ENCODE measurements at places on chromosomes 4 and X.

GRCh38 chr4:26873391-26874026, 12.9 kb downstream of the STIM2 start:
- no peak for DNase-seq

DNA sequence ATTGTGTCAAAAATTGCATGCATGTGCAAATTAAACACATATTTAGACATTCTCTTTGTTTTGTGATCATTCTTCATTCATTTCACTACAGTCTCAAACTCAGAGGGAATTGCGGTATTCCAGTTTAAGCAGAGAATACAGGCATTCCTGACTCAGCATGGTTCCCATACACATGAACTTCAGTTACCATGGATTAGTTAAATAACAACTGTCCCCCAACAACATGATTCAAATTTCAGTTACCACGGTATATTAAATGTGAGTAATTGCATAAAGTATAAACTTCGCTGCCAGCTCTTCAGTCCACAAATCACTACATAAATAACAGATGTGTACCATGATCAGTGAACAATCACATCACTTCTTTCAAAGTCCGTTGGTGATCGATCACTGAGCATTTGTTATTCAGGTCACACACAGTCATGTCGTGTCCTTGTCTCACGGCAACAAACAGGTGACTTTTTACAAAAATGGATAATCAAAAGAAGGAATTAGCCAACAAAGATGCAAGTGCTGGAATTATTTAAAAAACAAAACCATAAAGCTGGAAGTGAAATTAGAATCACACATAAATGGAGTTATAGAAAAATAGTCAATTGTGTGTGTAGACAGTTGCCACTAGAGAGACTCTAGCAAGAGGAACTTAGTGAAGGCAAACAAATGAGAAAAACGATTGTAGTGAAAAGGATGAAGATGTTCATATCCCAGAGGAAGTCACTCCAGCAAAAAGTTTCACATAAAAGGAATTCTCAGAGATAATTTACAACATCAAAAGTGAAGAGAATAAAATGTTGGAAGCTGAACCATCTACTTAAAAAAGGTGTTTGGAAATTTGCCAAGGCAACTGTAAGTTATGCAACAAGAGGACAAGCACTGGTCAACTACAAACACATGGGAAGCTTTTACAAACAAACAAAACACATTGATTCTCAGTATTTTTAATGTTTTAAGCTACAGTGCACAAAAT, 138.6 kb upstream of the SMARCAD1 start:
- DNase-seq, result no peak

- no peak for DNase-seq
Measured at GRCh38 chrX:78333521-78333920, 6.1 kb upstream of the CYSLTR1 start.

DNA sequence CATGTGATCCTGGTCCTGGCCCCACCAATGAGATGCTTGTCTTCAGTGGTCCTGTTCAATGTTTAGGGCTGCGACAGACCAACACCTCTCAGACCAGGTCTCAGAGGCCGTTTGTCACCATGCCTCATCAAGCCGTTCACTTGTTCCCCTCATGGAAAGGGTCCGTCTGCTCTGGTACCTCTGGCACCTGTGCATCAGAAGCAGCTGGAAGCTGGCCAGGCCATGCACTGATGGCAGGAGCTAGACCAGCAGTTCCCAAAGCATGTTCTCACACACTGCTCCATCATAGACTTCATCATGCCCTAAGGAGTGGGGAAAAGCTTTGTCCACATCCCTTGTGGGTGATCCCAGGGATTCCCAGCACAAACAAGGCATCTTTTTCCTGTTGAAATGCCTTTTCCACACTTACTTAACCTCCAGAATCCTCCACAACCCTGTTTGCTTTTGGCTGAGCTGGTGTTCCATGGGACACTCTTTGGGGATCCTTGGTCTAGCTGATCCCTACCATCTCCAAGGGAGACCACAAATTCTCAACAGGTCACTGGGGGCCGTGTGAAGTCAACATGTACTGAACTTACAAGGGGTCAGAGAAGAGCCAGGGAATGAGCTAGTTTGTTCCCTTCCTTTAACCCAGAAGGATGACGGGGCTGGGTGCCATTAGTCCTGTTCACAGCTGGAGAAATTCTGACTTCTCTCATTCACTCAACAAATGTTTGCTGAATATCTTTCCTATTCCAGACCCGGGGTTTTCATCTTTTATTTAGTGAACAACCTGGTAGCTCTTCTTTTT, 21.8 kb downstream of the SH3TC1 start:
- no peak for DNase-seq

GRCh38 chr4:185396724-185397385, at the start of gene ANKRD37:
TSS of gene ANKRD37 (plus strand) at chr4:185396841. CDS start at chr4:185396924, 83 bp downstream.
- DNase-seq, result no peak

GRCh38 chr4:182764137-182764536, 153.0 kb downstream of the DCTD start:
- no peak for DNase-seq

DNA sequence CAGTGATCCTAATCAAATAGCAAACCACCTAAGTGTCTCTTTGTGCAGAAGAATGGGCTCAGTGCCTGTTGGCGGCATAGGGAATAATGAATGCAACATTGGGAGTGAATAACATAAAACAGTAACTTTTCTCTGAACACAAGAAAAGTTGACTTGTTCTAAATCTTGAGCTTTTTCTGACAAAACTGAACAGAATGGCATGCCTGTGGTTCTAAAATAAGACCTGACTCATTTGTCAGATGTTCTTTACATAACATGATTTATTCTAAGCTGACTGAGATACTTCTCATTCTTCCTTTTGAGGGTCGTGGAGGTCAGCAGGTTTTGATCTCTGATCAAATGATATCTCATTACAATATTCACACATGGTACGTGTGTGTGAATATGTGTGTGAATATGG, 165.4 kb upstream of the WDR1 start:
- DNase-seq, result no peak

GRCh38 chr4:40916218-40916555, 166.4 kb downstream of the NSUN7 start:
- no peak for DNase-seq

DNA sequence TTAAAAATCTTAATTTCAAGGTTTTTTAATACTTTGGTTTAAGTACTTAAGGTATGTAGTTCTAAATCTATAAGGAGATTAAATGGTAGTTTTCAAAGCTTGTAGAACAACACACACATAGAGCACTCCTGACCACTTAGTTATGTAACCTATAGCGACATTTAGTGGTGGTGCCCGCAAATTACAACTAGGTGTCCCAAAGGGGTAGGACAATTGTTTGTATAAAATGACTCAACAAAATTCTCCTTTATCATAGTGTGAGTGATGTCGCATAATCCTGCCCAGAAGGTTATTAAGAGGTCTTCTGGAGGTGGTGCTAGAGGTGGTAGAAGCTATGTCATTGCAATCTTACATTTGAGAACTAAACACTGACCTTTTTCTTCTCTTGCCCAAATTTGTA, 373.0 kb upstream of the RASGEF1B start:
- no peak for DNase-seq

DNA sequence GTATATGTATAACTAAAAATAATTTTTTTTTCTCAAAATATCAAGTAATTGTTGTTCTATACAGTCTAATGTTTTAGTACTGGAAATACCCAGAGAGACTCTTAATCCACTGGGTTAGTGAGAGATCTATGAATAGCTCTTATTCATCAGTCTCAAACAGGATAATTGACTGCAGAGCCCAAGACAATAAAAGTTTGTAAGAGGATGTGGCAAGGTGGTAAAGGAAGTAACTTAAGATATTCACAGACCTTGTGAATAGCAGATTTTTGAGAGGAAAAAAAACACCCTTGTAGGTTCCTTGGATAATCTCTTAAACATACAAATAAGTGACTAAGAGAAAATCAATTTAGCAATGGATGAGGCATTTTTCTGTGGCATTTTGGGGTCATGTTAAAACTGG, 210.9 kb upstream of the FAM241A start:
- DNase-seq, result no peak

GRCh38 chr4:186757696-186758355, 34.2 kb upstream of the FAT1 start:
- no peak for DNase-seq

DNA sequence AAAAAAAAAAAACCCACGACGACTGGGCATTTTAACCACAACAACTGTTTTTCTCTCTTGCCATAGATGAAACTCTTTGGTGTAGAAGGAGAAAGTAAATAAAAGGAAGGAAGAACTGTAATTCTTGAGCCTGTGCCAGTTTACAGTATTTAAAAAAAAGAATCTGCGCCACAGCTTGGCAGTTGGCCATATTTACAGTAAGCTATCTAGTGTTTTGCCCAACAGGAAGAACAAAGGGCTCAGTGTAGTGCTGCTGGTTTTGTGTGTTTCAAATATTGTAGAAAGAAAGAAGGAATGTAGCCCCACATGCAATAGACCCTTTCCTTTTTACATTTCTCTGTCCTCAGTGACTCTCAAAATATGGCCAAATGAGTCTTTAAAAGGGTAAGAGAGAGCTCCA, 66.1 kb downstream of the NR3C2 start:
- DNase-seq, result no peak

GRCh38 chr4:180380733-180381132, 1862.5 kb upstream of the TENM3 start:
- no peak for DNase-seq

DNA sequence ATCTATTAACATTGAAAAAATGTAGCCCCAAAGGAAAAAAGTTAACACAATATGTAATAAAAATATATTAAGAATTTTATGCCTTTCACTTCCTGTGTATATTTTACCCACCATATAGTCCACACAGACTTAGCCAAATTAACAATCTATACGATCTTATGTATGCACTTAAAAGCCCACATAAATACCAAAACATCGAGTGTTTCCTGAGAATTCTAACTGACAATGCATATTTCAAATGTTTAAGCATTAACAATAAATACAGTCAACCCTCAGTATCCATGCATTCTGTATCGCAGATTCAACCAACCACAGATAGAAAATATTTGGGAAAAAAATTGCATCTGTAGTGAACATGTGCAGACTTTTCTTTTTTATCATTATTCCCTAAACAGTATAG, 226.8 kb downstream of the COL25A1 start:
- DNase-seq, result no peak

DNA sequence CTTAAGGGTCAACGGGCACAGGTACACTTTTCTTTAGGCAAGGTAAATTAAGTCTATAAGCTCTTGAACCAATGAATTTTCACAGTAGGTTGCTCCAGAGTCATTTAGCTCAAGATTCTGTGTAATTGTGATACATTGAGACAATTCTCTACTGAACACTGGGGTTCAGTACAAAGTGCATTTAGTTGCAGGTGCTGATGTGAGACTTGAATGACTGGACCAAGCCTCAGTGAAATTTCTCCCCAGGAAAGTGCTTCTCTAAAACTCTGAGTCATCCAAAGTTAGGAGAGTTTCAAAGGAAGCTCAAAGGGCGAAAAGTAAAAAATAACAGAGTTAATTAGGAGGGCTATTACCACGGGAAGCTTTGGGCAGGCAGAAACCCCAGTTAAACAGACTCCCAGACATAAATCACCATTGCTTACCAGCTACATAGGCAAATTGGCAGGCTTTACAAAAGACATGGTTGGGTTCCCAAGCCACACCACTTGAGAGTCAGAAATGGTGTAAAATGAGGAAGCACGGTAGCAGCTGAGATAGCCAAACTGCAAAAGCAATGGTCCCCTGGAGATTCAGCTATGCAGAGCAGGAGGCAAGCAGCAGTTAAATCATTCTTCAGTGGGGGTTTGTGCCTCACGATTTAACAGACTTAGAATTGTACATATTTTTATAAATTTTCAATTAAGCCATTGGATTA, 202.6 kb downstream of the PCDH19 start:
- no peak for DNase-seq

DNA sequence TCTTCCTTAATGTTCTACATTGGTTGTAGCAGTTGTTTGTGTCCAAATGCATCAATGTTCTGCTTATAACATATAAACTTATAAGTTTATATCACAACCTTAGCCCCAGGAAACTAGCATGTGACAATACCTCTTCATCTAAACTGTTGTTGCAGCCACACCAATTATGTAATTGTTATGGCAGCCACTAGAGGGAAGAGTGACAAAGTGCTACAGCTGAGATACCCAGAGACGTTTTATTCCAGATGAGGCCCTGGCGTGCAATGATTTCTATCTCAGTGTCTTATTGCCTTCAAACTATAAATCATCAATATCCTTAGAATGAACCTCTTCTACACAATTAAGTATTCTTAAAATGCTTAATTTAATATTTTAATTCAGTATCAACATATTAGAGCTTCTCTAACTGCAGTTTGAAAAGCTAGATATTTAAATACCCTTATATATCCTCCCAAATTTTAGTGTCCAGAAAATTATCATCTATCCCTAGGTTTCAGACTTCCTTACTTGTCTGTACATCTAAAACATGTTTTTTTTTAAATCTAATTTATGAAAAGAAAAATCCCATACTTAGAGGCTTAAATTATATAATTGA, 171.6 kb downstream of the PCDH10 start:
- no peak for DNase-seq

GRCh38 chr4:165297626-165298025, 29.8 kb upstream of the MSMO1 start:
- DNase-seq, result no peak

DNA sequence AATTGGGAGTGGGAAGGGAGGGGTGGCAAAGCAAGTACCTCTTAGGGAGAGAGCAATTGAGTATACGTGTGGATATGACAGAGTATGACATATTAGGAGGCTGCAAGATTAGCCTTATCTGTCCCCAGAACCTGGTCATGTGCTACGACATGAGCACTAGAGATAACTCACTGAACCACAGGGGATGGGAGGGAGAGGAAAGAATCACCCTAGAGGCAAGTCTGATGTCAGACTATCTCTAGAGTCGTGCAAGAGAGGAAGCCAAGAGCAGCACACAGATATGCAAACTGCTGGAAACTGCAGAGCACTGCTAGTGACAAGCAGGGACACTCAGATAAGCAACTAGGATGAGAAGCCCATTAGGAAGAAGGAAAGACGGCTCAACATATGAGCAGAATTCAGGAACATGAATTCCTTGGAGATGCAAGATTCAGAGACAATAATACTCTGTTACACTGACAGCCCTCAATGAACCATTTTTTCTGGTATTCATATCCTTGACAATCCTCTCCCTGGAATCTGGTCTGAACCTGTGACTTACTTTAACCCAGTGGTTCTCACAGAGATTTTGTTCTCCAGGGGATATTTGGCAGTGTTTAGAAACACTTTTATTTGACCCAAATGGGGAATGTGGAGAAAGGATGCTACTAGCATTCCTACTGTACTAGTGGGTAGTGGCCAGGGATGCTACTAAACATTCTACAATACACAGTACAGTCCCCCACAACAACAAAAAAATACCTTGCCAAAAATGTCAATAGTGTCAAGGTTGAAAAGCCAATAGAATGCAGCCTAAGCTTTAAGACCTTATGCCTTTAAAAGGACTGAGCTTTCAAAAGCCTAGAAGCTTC, 84.0 kb upstream of the BMP2K start:
- no peak for DNase-seq
